Fibroblast of the aortic adventitia (primary cell): ENCODE measurements at places on chromosomes 6 and 20.

GRCh38 chr6:126063512-126064146, 77.3 kb downstream of the TRMT11 start:
- no peak for DNase-seq

- DNase-seq = no peak
These were observed 57.9 kb downstream of the SESN1 start for GRCh38 chr6:109036574-109037294.

DNA sequence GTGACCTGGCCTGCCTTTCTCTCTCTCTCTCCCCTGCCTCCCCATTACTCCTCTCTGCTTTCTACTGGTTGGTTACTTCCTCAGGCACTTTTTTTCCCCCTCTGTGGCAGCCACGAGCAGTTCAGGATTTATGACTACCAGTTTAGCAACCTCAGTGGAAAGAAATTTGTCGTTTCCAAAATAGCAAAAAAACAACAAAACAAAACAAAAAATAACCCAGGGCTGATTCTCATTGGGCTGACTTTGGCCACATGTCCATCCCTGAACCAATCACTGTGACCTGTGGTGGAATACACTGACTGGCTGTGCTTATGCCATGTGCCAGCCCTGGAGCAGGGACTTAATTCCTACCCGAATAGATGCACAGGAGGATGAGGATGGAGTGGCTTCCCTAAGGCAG, 137.4 kb downstream of the TFAP2C start:
- no peak for DNase-seq

DNA sequence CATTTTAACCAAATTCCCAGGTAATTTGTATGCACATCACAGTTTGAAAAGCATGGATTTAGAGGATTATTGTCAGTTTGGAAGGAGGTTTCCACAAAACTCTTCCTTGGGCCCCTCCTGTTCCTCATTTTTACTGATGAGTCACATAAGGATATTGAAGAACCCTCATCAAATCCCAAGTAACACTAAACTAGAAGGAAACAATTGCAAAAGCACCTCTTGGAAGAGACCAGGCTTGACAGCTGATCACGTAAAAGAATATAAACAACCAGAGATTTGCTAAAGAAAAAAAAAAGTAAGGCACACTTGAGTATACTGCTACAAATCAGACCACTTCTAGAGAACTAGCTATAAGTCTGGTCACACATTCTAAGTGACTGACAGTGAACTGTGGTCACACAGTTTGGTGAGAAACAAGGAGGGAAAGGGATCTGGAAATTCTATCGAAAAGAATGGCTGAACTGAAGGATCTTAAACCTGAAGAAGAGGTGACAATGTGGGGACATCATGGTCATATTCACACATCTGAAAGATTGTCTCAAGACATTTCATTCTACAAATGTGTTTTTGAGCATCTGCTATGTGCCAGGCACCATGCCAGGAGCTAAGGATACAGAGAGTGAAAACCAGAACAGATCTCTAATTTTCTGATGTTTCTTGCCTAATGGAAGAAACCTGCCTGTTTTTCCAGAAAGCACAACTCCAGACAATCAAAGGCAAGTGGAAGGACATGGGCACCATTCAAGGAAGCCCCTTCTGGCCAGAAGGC, 24.1 kb downstream of the ZHX3 start:
- peak; percentile 66 for DNase-seq

- DNase-seq = peak; percentile 73
These were observed 32.9 kb upstream of the LGSN start for GRCh38 chr6:63352544-63353285.

- no peak for DNase-seq
These were observed 5.8 kb upstream of the ABHD16B start for GRCh38 chr20:63855363-63856097.

DNA sequence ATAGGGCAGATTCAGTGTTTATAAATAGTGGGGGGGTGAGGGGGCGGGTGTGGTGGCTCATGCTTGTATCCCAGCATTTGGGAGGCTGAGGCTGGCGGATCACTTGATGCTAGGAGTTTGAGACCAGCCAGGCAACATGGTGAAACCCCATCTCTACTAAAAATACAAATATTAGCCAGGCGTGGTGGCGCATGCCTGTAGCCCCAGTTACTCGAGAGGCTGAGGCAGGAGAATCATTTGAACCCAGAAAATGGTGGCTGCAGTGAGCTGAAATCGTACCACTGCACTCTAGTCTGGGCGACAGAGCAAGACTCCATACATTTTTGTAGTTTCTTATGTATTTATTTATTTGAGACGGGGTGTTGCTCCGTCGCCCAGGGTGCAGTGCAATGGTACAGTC, 109.0 kb upstream of the ZNF217 start:
- DNase-seq = no peak
